Right cardiac atrium (tissue), 5 donors: ENCODE measurements at places on chromosomes 7 and 10. TPM values are rescaled to one million over a fixed set of nuclear protein-coding genes. Genes with fewer than 3 reads are reported as not detected.

- DNase-seq, result no peak
Measured at GRCh38 chr10:35367107-35367859, 31.0 kb downstream of the CCNY start.

Gene CCDC71L
- 9.3 TPM for total RNA-seq

Gene OR6B1
- not detected for total RNA-seq

GRCh38 chr10:68092512-68092911, 16.8 kb upstream of the MYPN start:
- DNase-seq, result no peak

Gene ADCY1
- total RNA-seq, result 4.8 TPM

GRCh38 chr10:1316809-1317143, 260.6 kb downstream of the WDR37 start:
- no peak for DNase-seq

Gene DRGX
- total RNA-seq, result not detected

- DNase-seq, result no peak
Measured at GRCh38 chr7:17631061-17631460, 309.2 kb downstream of the SNX13 start.

DNA sequence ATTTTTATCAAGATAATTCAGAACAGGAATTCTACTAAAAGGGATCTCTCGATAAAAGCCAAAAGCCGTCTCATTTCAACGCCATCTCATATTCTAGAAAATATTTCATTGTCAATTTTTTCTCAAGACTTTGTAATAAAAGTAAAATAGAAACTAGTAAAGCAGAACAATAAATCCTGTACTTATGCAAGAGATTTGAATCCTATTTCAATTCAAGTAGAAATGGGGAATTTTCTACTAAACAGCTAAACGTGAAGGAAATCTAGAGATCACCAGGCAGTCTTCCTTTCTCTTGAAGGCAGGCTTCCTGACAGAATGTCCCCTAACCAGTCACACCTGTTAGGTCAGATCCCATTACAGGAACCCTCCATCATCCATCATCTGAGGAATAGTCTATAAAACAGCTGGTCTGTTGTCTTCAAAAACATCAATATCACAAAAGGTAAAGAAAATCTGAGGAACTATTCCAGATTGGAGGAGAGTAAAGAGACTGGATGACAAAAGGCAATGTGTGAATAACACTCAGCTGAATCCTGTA, 23.7 kb downstream of the USP6NL start:
- no peak for DNase-seq

- DNase-seq, result no peak
Measured at GRCh38 chr10:10794791-10795191, 222.9 kb upstream of the CELF2 start.

Gene CALN1
- not detected for total RNA-seq

GRCh38 chr10:129637846-129638245, 170.8 kb downstream of the MGMT start:
- no peak for DNase-seq

- no peak for DNase-seq
Measured at GRCh38 chr10:43177595-43177994, 39.4 kb downstream of the CSGALNACT2 start.

Gene OGDHL
- 8.3 TPM for total RNA-seq

DNA sequence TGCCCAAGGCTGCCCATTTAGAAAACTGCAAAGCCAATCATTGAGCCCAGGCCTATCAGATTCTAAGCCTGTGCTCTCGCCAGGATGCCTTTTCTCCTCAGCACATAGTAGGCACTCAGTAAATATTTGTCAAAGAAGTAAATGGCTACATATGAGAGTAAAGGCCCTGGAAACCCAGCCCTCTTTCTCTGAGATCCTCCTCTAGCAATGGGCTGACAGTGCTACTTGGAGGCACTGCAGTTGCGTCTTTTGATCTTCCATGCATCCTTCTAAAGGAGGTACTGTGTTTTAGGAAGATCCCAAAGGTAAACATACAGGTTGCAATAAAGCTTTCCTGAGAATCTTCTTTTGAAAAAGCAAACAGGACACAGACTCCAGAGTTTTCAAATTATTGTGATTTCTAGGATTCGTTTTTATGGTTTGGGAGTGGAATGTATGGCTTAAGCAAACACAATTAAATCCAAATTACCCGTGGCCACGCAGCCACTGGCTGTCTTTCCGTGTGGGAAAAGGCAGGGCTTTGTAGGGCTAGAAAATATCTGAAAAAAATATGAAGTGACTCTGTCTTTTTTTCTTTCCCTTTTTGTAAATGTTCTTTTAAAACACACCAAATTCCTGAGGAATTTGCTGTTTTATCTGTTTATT, 151.3 kb upstream of the BMPER start:
- no peak for DNase-seq

Gene OPALIN
- total RNA-seq, result not detected

DNA sequence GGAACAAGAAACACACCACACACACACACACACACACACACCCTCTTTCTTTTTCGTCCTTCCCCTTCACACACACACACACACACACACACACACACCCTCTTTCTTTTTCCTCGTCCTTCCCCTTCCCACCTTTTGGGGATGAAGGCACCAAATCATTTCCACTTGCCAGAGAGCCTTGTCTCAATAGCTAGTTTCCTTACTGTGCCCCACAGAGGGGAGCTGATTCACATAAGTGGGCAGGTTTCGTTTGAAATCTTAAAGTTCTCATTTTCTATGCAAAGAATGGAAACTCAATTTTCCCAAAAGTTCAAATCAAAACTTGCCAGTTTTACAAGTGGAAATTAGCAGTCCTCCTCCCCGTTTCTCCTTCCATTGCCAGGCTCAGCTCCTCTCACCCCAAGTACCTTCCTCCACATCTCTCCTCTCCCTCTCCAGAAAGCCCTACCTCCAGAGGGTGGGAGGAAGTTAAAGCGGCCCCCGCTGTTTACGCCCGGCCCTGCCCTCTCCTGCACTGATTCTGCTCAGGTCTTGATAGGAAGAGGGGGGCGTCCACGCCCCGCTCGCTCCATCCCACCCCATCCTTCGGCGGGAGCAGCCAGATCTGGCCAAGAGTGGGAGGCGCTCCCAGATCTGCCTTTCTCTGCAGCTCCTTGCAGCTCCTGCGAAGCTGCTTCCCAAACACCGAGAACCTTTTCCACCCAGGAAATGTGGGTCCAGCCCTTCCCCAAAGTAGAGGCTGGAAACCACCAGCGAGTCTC, 1.3 kb downstream of the CTTNBP2 start:
- DNase-seq, result peak; percentile 53

DNA sequence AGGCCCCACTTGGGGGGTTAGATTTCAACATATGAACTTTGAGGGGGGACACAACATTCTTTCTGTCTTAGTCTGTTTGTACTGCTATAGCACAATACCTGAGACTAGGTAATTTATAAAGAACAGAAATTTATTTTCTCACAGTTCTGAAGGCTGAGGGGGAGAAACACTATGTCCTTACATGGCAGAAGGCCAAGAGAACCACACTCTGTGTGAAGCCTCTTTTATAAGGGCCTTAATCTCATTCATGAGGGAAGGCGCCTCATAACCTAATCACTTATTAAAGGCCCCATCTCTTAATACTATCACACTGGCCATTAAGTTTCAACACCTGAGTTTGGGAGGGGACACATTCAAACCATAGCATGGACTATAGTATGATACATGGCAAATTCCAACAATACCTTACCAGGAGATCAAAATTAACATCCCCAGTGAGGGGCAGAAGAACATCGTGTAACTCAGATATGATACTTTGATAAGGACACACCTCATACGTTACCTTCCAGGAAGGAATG, 9.3 kb upstream of the PDLIM1 start:
- no peak for DNase-seq

DNA sequence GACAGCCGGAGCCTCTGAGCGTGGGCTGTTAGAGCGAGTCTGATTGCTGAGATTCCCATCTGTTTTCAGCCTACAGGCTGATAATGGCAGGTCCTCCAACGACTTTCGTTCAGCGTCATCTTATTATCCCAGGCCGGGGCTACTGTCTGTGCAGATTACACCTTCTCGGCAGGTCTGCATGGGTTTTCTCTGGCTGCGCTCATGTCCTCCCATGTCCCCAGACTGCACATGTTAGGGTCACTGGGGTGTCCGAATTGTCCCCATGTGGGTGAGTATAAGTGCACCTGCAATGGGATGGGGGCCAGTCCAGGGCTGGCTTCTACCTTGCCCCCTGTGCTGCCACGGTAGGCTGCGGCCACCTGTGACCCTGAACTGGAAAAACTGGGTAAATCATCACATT, 257.8 kb downstream of the COBL start:
- no peak for DNase-seq

DNA sequence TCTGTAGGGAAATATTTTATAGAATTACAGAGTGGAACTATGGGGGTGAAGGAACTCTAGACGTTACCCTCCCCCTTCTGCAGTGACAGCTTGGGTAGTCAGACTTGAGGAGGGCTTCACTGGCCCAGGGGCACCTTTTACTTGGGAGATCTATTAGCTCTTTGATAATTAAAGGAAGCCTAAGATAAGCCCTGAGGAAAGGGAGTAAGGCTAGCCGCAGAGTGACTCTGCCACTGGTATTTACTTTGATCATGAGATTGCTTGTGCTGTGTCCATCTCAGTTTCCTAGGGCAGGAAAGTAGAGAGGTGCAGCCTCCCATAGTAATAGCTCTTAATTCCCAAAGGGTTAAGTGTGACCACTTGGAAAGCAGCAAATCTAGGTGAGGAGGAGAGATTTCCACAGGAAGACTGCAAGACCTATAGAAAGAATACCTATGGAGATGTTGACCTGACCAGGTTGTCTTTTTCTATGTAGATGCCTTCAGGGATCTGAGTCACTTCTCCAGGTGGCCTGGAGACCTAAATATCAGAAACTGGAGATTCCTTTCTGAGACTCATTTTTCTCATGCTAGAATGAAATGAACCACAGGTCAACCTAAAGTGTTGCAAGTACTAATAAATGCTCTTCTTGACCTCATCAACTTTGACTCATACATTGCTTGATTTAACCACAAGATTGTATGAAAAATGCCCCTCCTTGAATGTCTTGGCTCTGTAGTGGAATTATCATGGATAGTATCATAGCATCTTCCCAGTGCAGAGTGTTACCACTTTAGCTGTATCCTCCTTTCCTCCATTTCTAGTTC, 447.3 kb upstream of the GHITM start:
- no peak for DNase-seq

- DNase-seq, result no peak
Measured at GRCh38 chr7:12107841-12108254, 103.2 kb upstream of the TMEM106B start.

Gene STEAP1B
- total RNA-seq, result 0.74 TPM

Gene MUC12
- not detected for total RNA-seq

Gene AGAP9
- total RNA-seq, result 4.6 TPM

Gene AMPH
- 3.2 TPM for total RNA-seq

DNA sequence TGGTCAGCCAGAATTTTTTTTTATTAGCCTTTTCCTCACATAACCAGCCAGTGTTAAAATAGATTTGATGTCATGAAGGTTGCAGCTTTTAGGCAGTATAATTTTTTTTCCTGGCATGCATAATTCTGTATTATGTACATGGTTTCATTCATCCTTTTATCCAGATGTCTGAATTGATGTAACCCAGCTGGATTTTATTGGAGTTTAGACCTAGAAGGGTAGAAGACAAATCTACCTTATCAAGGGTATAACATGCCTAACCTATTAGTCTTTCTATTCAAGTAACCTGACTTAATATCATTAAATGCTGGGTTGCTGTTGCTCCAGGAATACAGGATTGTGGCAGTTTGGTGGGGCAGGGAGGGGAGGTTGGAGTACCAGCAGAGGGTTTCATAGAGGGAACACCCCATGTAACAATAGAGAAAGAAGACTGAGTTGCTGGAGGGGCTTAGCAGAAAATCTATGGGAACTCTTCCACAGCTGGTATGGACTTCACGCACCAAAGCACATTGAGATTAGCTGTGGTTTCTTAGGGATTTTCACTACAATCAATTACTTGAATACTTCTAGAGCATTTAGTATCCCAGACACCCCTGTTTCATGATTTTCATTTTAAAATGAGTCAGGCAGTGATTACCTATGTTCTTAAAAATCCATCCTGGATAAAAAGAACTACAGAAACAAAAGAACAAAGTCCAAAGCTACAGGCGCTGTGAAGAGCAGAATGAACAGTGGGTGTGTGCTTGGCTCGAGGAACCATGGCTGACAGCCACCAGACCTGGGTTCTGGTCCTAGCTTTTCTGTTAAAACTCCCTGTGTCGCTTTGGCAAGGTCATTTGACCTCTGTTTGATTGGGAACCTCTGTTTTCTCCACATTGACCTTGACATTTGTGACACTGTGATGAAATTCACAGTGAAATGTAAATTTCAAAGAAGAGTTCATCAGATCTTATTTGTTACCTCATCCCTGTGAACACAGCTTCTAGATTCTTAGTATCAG, 93.5 kb downstream of the CREM start:
- DNase-seq, result no peak

DNA sequence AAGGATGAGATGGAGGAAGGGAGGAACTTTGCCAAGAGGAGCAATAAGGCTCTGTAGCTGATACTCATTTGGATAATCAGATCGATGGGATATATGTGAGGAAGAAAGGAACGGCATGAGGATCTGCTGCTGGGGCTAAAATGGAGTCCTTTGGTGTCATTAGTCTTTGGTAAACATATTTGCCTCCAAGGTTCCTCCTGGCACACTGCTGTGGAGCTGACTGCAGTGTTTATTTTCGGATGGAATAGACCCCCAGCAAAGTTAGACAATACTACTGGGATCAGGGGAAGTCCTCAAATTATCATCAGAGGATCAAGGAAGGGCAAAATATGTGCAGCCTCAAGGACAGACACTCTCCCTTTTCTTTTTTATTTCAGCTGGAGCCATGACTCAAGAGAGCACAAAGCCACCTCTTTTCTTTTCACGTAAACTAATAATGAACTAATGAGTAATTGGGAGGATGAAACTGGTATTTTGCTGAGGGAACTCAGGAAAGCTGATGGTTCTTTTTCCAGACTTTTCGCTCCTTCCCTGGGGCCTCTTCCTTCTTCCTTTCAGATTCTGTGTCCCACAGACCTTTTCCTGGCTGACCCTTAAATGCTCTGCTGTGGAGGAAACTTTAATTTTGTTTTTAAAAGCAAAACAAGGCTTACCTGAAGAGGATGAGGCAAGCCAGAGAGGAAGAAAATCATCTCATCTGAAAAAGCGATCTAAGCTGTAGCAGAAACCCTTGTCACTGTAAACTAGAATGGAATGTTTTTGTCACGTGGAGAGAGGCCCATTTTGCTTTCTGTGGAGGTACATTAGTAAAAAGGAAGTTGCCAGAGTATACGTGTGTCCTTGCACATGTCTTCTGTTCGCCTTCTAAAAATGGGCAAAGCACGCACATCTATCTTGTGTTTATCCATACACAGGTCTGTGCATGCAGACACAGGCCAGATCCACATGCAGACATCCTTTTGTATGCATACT, 33.3 kb downstream of the LRMDA start:
- no peak for DNase-seq

GRCh38 chr7:157139810-157140510, 1.2 kb downstream of the UBE3C start:
- no peak for DNase-seq

GRCh38 chr10:21406595-21407193, 118.8 kb downstream of the SKIDA1 start:
- no peak for DNase-seq

GRCh38 chr10:78072504-78072903, 38.8 kb downstream of the RPS24 start:
- no peak for DNase-seq

- no peak for DNase-seq
Measured at GRCh38 chr7:82623812-82624211, 180.2 kb upstream of the CACNA2D1 start.
